ENCODE measurements at places on chromosomes 5 and 9.

- no peak for DNase-seq
These were observed 403.0 kb downstream of the ZNF608 start for GRCh38 chr5:124343451-124343867.

GRCh38 chr5:6674886-6675285, 38.3 kb upstream of the TENT4A start:
- DNase-seq: no peak

- no peak for DNase-seq
These were observed 49.1 kb downstream of the PTCD2 start for GRCh38 chr5:72369301-72369700.

- DNase-seq: no peak
These were observed 8.1 kb upstream of the UNC5A start for GRCh38 chr5:176802116-176802784.

DNA sequence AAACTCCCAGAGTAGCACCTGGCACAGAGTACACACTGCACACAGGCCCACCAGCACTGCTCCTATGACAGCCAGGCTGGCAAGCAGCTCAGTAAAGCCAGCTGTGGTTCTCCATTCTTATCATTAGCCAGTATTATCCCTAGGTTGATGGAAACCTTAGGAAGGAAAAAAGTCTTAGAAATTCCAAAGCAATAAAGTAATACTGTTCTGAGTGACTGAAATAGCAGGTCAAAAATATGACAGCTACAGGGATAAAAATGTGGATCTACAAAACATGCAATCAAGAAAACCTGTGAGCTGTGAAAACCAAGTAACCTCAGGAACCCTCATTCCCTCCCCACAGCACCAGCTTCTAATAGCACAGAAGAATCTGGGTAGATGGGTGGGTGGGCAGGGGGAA, 403.5 kb downstream of the SPOCK1 start:
- no peak for DNase-seq

- no peak for DNase-seq
These were observed 269.5 kb downstream of the GABRB2 start for GRCh38 chr5:161277011-161277410.

DNA sequence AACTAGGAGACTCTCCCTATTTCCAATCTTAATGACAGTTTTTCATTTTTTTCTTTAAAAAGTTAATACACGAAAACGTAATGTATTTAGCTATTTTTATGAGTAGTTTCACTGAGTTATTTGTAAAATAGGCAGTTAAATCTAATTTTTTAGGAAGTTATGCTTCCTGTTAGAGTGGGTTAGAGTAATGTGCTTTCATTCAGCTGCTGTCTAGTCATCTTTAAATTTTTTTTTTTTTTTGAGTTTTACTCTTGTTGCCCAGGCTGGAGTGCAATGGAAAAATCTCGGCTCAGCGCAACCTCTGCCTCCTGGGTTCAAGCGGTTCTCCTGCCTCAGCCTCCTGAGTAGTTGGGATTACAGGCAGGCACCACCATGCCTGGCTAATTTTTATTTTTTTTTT, 34.0 kb downstream of the CDC42SE2 start:
- DNase-seq: no peak

DNA sequence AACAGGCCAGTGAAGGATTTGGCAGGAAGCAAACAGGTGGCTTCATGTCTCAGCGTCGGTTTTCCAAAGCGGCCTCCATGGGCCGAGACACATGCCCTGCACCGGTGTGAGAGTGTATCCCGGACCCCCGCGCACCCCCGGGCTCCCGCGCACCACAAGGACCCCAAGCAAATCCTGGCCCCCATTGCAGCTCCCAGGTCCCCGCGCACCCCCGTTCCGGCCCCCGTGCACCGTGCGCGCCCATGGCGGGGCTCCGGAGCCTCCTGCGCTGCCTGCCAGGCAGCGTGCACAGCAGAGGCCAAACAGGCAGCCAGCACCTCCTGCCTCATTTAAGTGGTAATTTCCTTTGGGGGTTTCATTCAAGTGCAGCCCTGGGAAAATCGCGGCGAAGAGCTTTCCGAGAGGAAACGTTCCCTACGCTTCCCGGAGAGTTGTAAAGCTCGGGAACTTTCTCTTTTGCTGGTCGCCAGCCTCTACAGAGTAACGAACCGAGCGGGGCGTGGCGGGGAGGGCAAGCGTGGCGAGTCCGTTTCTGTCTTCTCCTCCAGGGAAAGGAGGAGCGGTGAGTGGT, 145.5 kb upstream of the SLC24A2 start:
- no peak for DNase-seq

DNA sequence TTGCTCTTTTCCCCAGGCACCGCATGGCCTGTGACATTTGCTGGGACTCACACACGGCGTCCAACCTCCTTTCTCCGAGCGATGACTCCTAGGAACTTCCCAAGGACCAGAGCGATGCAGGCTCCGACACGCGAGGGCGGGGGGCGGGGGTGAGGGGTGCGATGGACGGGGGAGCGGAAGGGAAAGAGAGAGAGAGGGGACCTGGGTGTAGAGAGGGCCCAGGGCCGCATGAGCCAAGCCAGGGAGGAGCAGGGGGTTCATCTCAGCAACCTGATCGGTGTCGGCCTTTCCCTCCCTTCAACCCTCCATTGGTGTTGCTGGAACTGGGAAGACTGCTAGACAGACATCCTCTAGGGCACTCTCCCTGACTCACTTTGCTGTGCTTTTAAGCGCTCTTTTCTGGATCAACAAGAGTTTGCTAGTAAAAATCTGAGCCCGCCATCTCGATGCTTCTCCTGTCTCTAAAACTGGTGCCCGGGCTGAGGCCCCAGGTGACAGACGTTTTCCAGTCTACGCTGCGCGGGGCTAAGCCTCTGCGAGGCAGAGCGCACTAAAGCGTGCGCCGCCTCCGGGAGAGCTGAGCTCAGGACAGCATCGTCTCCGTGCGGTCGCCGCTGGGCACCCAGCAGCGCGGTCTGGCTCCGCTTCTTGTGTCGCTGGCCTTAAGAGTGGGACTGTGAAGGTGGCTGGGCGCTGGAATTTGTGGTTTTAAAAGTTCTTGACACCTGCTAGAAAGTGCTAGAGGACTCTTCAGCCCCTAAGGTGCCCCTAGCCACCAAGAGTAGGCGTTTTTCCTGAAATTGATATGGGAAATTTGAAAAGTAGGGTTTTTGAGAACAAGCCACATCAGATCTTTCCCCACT, 1.0 kb upstream of the TSLP start:
- peak; percentile 8 for DNase-seq
